ENCODE measurements at places on chromosomes 12 and 14.
A peak's percentile ranks its signal among the peaks of the same experiment; 100 is the strongest.

DNA sequence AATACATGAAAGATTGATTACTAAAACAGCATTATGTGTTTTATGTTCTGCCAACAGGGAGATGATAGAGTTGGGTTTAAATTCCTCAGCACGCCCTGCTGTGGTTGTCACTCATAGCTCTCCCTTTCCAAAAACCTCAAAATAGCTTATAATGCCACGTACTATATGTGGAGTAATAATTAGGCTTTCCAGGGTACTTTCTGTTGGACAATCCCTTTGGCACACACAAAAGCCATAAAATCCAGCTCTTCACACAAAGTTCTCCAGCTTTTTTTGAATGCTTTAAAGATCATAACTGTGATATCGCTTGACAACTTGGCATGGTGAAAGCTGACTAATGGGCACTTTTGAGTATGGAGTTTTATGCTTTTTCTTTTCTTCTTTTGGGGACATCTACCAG lies 145.3 kb upstream of the DCN start:
- DNase-seq, result no peak

- no peak for DNase-seq
These were observed 4.5 kb downstream of the MYL6 start for GRCh38 chr12:56162468-56163290.

- DNase-seq, result no peak
These were observed 207.9 kb downstream of the SLC16A7 start for GRCh38 chr12:59803735-59804134.

DNA sequence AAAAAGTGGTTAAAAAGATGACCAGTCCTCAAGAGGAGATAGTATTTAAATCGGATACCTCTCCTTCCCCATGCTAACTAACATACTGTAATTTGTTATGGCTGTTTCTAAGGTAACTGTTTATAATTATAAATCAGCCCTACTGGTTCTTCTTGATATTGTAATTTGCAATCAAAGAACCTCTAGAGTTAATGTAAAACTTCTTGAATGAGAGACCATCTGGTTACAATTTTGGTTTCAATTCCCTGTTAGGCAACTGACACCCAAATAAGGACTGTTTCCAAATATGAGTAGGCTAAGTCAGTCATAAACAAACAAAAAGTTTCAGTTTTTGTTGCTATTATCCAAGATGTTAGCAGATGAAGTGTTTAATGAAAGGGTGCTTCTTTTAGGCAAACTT lies 120.2 kb upstream of the DNM1L start:
- no peak for DNase-seq

DNA sequence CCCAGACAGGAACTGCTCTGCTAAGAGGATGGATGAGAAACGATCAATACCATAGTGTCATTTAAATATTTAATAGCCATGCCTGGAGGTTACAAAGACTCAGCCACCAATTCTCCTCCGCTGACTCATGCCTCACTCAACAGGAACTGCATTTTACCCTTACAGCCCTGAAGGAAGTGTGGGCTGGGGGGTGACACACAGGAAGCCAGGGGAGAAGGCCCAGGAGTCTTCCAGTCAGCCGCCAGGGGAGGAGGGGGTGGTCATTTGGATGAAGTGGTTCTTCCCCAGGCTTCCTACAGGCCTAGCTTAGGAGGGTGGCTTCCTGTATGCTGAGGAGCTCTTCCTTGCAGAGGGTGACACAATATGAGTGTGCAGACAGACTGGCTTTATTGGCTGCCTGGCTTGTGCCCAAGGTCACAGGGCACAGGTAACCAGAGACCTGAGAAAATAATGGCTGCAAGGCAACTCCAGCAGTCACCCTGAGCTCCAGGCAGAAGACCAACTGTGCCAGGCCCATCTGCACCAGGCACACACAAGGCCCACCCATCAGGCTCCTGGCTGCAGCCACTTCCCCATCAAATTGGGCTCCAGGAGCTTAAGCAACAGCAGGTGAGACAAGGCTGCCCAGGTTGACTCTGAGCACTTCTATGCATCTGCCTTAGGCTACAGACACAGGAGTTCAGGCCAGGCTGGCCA lies 30.6 kb upstream of the RPLP0 start:
- no peak for DNase-seq

DNA sequence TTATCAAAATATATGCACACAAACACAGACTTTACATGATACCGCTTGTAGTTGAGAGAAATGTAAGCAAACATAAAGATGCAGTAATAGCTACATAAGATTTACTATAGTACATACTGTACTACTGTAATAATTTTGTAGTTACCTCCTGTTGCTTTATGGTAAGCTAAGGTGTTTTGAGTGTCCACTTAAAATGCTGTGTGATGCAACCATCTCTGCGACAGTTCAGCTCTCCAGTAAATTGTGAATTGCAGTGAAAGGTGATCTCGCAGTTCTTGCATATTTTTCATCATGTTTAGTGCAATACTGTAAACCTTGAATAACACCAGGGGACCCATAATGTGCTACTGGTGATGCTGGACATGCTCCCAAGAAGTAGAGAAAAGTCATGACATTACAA lies 21.6 kb downstream of the ZC3H14 start:
- no peak for DNase-seq

GRCh38 chr14:60002819-60003492 lies 83.0 kb downstream of the LRRC9 start:
- DNase-seq, result no peak

- no peak for DNase-seq
These were observed 1630.4 kb upstream of the SEL1L start for GRCh38 chr14:83164016-83164415.

DNA sequence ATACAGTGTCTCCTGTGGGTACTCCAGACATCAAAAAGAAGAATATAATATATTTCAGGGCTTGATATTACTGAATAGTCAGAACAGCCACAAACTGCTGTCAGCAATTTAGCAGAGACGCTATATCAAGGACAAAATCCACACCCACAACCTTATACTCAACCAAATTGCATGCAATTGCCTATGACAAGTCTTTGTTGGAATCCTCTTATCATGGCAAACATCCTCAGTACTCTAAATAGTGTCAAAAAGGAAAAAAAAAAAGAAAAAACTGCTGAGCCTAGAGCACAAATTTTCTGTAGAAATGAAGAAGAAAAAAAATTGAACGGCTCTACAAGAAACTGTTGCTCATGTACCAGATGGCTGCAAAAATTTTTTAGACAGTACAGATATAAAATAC lies 485.7 kb downstream of the TMTC2 start:
- DNase-seq, result no peak

GRCh38 chr14:59377491-59377890 lies 87.7 kb downstream of the GPR135 start:
- no peak for DNase-seq

- DNase-seq, result no peak
These were observed 141.6 kb upstream of the PELI2 start for GRCh38 chr14:55976655-55977054.

- DNase-seq, result no peak
These were observed 14.8 kb downstream of the SH2B3 start for GRCh38 chr12:111420494-111420893.

DNA sequence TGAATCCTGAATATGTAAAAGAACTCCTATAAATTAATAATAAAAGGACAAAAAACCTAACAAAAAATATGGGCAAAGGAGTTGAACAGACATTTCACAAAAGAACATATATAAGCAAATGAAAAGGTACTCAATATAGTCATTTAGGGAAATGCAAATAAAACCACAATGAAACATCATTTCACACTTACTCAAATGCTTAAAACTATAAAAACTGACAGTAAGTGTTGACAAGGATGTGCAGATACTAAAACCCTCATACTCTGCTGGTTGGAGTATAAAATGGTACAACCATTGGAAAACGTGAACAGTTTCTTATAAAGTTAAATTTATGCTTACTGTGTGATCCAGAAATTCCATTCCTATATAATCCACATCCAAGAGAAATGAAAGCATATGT lies 247.1 kb downstream of the GXYLT1 start:
- DNase-seq, result no peak

DNA sequence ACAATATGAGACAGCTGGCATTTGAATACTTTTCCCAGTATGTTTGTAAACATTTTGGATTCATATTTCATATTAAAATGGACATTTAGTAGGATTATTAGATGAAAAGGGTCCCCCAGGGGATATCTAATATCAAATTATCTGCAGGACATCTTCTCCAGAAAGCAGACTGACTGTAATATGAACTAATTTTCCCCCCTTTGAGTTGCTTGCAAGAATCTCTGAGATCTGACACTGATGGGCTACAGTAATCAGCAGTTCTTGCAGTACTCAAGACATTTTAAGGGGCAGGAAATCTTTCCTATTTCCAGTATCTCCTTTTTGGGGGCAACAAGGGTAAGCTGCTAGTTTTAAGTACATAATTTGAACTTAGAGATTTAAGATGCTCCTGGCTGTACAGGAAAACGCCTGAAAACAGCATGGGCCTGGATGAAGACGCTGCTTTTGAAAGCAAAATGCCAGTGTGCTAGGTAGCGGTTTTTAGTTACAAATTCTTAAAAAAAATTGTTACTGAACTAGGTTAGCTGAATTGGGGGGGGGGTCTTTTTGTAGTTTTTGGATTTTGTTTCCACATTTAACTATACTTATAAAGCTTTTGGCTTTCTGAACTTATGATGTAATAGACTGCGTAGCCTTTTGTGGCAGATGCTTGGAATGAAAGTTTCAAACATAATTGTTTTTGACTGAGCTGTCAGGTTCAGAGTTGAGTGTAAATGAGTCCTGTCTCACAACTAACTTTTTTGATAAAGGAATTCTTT lies 2.2 kb downstream of the FRMD6 start:
- DNase-seq, result no peak

GRCh38 chr14:93175492-93175891 lies 9.2 kb downstream of the MOAP1 start:
- no peak for DNase-seq

DNA sequence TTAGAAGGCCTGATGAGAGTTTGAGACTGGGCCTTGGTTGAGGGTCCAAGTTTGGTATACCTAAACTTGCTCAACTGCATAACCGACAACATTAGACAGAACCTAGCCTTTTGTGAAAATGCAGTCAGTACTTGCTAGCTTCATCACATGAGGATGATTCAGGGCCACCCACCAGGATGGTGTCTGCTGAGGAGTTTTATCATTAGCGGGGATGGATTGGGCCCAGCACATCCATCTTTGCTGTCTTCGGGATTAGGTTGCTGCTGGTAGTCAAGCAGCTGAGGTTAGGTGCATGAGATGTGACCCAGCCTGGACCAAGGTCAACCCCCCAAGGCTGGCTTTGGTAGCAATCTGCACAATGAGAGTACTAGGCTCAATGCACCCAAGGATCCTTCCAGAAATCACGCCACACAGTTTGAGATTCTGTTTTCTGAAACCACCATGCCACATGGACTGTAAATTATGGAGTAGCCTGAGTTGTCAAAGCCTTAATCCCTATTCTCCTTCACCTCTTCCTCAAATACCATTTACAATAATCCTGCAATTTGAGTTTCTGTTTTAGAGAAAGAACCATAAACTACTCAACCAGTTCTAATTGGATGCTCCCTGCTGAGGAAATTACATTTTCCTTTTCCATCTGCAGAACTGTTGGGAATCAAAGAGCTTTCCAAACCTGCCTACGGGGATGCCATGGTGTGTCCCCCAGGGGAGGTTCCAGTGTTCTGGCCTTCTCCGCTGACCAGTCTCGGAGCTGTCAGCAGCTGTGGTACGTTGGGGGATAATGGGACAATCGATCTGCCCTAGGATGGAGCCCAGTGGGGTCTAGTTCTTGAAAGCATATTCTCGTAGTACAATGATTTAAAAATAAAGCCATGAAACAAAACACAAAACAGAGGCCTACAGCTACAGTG lies 61.7 kb downstream of the DGLUCY start:
- no peak for DNase-seq

DNA sequence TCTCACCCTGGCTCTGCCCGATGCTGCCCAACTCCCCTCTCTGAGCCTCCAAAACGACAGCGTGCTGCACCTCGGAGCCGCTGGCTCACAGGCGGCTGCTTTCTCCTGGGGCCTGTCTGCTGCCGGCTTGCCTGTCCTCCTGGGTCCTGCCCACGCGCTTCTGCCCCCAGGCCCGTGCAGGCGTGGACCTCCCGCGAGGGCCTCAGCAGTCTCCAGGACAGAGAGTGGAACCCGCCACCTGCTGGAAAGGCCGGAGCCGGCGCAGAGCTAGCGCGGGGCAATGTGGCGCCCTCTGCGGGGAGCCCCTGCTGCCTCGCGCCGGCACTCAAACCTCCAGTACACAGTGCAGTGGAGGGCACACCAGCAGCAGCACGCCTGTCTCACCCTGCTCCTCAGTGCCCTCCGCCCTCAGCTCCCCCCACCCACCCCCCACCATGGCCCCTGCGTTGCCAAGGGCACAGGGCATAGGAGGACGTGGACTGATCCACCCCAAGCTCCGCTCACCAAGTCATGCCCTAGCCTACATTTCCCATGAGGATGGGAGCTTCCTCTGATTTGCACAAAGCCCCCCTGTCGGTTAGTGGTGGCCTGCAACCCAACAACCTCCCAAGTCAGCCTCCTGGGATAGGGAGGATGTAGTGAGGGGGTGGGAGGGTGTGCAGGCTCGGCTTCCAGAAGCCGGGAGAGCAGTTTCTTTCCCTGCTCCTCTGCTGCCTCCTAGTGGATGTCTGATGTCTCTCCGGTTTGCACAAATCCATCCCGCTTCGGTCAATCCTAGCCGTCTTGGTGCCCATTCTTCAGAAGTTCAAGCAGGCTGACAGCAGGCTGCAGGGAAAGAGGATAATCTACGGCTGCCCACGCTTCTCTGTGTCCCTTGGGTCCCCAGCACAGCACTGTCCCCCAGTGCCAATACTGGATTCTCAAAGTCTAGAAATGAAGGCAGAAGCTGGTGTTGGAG lies 25.2 kb downstream of the KRT8 start:
- peak; percentile 93 for DNase-seq

DNA sequence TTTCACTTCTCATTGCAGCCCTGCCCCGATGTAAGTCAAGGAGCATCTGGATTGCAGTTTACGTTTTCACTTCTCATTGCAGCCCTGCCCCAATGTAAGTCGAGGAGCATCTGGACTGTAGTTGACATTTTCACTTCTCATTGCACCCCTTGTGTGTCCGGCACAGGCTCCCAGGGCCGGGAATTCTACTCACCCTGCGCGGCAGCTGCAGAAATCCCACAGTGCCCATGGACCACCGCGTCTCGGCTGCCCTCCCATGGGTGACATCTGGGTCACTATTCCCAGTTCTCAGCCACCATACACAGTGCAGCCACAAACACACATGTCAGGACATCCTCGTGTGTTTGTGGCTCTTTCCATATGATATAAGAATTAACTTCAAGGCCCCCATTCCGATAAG lies 378.5 kb downstream of the ADGRD1 start:
- no peak for DNase-seq
